Stimulated activated CD4-positive, alpha-beta T cell treated with anti-CD3 and anti-CD28 coated beads, TNF-alpha, amount 100 ng/mL, for 1 hour (primary cell): ENCODE measurements at places on chromosomes 5 and 9.

DNA sequence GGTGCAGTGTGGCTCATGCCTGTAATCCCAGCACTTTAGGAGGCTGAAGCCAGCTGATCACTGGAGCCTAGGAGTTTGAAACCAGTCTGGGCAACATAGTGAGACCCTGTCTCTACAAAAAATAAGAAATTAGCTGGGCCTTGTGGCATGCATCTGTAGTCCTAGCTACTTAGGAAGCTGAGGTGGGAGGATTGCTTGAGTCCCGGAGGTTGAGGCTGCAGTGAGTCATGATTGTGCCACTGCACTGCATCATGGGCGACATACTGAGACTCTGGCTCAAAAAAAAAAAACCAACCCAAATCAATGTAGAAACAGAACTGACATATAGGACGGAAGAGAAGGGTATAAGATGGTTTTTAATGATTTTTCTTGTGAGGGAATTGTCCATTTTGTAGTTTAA is 27.7 kb downstream of the G3BP1 start:
- no peak for DNase-seq

DNA sequence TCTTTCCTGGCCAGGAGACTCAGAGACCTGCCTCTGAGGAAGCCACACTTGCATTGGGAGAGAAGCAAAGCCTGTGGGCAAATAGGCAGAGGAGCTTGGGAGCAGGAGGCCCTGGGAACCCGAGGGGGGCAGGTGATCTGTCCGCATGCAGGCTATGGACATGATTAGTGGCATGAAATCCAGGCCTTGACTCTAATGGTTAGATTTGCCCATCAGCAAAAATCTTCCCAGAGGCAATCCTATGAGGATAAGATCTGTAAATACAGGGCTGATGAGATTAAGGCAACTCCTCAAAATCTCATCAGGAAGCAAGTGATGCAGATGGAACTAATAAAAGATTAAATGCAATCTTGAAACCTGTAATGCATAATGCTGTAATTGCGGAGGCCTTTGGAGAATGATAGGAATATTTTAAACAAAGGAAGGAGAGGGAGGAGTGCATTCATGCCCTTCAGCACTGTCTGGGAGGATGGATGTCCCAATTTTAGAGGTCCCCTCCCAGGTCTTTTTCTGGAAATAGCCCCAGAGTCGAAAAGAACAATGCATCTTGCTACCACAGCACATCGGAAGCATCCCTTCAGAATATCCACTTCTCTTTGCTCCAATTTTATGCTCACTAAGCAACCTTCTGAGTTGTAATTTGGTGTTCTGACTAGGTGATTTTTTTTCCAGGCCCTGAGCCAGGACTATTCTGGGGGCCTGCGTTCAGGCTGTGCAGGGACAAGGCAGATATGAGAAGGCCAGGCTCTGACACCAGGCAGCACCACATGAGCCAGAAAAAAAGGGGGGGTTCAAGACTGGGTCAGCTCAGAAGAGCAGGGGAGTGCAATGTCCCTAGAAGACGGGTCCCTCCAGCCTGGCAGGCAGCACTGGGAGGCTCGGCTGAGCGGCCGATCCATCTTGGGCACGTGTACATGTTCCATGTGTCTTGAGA is 66.5 kb downstream of the MED10 start:
- no peak for DNase-seq

GRCh38 chr9:37719526-37719925 is 34.1 kb upstream of the TRMT10B start:
- DNase-seq, result no peak

- DNase-seq, result no peak
Measured at GRCh38 chr5:36657563-36657995, 51.2 kb downstream of the SLC1A3 start.

DNA sequence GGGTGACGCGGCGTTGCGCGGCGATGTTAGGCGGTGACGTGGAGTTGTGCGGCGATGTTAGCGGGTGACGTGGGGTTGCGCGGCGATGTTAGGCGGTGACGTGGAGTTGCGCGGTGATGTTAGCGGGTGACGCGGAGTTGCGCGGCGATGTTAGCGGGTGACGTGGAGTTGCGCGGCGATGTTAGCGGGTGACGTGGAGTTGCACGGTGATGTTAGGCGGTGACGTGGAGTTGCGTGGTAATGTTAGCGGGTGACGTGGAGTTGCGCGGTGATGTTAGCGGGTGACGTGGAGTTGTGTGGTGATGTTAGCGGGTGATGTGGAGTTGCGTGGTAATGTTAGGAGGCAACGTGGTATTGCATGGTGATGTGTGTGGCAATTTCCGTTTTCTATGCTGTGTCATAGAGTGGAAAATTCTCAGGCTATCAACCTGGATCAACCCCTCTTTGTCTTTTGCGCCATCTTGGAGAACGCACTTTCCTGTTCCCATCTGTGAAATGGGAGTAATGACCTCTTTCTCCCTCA is 76.0 kb downstream of the ANKRD33B start:
- no peak for DNase-seq

GRCh38 chr9:128411364-128412119 is 9.1 kb upstream of the CERCAM start:
- DNase-seq, result no peak

DNA sequence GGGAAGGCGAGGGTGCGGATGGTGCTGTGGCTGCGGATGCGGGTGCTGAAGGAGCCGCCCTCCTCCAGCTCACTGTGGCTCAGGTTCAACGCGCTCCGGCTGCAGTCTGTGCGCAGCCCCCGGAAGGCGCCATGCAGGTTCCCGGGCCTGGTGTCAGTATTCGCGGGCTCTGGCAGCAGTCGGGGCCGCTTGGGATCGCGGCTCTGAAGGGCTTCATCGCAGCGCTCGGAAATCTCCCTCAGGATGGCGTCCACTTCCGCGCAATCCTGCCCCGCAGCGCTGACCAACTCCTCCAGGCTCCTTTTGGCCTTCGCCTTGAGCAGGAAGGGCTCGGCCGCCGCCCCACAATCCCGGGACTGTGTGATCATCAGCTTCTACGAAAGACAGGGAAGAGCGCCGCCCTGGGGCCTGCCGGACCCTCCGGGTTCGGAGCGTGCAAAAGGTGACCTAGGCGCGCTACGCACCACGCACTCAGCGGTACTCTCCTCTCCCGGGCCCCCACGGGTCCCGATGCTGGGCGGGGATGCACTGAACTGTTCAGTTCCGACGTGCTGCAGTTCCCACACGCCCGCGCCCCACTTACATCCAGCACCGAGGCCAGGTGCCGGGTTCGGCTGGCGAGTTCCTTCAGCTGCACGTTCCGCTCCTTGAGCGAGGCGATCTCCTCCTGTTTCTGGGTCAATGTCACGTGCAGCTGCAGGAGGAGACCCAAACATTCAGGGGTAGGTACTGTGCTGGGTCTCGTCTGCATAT is 6.5 kb downstream of the MCIDAS start:
- no peak for DNase-seq

- no peak for DNase-seq
Measured at GRCh38 chr9:89919171-89919681, 314.4 kb downstream of the GADD45G start.

DNA sequence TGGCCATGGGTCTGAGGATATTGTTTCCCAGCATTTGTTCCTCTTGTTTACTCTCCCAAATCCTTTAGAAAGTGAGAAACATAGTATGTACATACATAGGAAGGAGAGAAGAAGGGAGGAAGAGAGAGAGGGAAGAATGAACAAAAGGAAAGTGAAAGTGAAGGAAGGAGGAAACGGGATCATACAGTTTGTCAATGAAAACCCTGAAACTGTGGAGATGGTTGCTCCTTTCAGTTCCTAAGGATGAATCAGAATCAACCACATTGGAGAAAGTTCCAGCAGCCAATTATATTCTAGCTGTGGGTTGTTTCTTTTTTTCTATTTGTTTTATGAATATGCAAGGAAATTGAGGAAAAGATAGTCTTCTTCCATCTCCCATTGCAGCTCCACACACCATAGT is 396.5 kb downstream of the MLLT3 start:
- no peak for DNase-seq

DNA sequence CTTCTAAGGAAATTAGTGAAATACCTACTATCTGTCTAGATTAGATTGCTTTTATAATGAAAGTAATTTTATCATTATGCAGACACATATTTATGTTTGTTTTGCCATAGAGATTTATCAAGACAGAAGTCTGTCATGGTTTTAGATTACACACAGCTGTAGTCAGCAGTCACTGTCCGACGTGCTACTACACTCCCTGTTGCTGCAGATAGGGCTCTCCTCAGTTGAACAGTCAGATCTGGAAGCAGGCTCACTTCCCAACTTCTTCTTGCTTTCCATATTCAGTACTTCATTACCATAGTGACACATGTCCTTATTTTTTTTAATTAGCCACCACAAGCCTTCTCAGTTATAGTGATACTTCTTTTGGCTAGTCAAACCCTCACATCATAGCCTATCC is 329.9 kb upstream of the ITGA1 start:
- no peak for DNase-seq

DNA sequence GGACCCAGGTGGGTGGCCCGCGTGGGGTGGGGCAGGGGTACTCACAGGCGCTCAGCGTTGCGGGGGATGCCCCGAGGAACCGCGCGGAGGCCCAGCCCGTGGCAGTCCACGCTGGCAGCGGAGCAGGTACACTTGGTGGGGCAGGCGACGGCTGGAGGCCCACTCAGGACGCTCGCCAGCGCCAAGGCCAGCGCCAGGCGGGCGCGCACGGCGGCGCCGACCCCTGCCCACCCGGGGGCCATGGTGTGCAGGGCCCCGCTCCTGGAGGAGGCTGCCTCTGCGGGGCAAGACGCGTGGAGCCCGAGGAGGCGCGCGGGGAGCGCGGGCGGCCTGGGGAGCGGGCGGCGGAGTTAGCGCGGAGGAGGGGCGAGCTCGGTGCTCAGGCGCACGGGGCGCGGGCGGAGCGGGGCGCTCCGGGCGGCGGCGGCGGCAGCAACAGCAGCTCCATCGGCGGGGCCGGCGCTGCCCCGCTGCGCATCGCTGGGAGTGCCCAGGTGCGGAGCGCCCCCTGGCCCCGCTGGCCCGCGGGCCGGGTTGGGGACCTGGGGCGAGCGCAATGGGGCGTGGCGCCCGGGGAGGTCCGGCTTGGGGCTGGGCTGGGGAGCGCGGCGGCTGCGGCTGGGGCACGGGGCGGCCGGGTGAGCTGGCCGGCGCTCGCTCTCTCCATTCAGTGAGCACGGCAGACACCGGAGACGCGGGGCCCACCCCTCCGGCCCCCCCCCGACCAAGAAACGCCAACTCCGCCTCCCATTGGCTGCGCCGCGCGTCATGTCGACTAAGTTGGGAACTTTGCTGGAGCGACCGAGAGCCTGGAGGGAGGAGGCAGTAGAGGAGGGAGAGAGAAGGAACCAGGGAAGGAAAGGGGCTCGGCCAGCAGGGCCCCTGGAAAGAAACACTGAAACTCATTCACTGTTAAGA is at the start of gene SLIT3:
TSS of gene SLIT3 (minus strand) at position 672 of the 918 bp plus-strand sequence. CDS start at position 242, 430 bp downstream.
- no peak for DNase-seq

- DNase-seq, result no peak
Measured at GRCh38 chr9:1051584-1052275, 1.6 kb downstream of the DMRT2 start.

GRCh38 chr5:10455277-10455670 is 13.6 kb downstream of the ROPN1L start:
- DNase-seq, result no peak

DNA sequence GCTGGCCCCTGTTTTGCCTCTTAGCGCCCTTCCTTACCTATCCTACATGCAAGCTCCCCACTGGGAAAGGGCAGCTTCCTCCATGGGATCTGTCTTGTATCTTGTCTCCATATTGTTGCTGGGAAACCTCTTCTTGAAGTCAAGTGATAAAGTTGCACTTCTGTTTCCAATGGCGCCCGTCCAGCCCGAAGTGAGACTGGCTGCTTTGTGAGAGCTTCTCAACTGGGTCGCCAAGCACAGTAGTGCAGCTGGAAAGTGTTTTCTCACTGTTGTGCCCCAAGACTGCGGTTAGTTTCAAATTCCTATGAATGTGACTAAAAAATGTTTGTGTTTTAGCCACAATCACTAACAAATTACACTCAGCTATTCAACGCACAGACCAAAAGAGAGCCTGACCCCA is 506.6 kb upstream of the MPDZ start:
- DNase-seq, result no peak

GRCh38 chr5:54383941-54384340 is 71.6 kb upstream of the HSPB3 start:
- DNase-seq, result no peak
